ENCODE measurements at places on chromosomes 7 and 10.

GRCh38 chr10:121195524-121195910 is 344.4 kb downstream of the WDR11 start:
- DNase-seq = no peak

DNA sequence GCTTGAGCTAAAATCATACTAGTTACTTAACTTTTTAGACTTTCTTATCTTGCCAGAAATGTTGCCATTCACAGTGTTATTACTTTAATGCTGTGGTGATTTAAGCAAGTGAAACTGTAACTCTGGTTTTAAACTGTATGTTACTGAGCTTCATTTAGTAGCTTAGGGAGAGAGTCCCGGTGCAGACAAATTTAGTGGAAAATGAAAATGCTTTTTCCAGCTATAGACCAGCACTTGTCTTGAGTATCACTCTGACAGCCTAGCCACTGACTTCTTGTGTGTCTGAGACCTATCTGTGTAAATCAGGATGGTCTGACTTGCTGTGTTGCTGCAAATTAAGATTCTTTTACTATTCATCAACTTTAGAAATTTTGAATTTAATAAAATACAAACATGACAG is 200.8 kb downstream of the CACNB2 start:
- DNase-seq = no peak

DNA sequence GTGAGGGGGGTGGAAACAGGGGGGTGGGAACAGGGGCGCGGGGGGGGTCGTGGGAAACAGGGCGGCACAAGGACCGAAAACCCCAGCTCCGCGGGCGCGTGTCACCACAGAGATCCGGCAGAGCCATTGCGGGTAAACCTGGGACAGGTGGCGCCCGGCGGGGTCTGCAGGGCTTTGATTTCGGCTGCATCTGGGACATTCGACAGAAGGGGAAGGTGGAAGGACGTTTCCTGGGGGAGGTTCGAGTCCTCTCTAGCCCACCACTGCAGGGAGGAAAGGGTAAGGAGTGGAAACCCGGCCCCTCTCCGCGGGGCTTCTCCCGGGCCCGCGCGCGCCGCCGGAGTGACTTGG is 7.5 kb downstream of the NKX2-3 start:
- DNase-seq = no peak

DNA sequence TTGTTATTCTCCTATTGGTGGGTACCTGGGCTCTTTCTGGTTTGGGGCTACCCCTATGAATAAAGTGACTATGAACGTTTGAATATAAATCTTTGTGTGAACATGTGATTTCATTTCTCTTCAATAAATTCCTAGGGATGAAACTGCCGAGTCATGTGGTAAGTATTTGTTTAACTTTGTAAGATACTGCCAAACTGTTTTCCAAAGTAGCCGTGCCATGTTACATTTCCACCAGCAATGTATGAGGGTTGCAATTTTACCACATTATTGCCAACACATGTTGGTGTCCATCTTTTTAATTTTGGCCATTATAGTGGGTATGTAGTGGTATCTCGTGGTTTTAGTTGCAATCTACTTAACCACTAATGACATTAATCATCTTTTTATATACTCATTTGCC is 94.7 kb downstream of the ZNRF2 start:
- no peak for DNase-seq

DNA sequence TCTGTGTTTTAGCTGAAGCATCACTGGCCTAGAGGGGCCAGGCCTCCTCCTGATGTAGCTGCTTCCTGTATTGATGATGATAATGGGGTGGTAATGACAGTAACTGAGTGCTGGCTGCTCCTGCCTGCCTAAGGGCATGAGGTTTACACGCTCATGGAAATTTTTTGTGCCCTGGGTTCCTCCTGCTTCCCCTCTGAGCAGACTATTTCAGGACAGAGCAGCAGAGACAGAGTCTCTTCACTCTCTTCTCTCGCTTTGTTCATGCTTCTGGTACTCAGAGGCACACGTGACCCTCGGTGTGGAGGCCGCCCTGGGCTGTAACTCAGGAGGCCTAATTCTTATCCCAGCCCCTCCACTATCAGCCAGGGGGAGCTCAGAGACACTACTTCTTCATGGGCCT is 27.9 kb downstream of the LRRC20 start:
- no peak for DNase-seq

- DNase-seq = no peak
Observed at GRCh38 chr10:28314211-28314610, 11.3 kb upstream of the MPP7 start.

DNA sequence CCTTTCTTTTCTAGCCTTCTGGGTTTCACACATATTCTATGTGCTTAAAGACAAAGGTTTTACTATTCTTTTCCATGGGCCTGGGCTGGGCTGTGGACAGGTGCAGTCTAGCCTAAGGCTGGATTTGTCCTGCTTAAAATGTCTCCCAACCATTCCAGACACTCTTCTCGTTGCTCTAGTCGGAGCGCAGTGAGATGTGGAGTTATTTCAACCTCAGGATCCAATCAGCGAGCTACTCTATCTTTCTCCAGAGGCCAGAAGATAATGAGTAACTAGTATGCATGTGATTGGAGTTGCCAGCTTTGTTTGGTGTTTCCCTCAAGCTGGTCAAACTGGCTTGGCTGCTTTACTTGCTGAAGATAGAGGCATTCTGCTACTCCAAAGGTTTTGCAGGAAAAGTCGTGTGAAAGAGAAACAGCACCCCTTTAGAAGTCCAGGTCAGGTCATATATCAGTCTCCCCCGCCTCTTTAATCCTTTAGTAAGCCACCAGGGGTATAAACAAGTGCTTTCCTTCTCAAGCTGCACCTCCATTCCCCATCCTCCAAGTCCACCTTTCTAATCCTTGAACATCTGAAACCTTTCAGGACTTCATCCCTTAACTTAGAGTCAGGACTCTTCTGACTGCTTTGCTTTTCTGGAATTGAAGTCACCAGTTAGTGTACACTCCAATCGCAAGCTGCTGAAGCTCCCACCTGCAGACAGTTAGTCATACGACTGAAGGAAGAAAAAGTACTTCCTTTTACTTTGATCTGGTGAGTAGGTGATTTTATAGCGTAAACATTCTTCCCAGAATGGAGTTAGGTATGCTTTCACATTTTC is 78.8 kb downstream of the DNMBP start:
- no peak for DNase-seq

- no peak for DNase-seq
Observed at GRCh38 chr7:88500131-88500530, 193.4 kb upstream of the STEAP4 start.

DNA sequence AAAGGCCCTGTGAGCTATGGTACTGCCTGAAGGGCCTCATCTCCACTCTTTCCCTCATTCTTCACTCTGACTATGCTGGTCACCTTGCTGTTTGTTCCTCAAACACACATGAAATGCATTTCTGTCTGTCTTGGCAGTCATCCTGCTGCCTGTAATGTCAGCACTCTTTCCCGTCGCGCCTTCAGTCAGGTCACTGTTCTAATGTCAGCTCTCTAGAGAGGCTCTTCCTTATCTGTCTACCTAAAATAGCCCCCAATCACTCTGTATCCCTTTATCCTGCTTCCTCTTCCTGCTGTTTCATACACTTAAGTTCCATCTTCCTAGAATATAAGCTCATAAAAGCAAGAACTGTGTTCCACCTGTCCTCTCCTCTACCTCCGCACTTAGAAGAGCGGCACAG is 215.5 kb downstream of the ZNF33B start:
- no peak for DNase-seq

GRCh38 chr7:97480772-97481390 is 251.0 kb upstream of the TAC1 start:
- no peak for DNase-seq

Measured in activated T-cell treated with anti-CD3 and anti-CD28 coated beads for 48 hours (primary cell).